ENCODE measurements at places on chromosomes 13 and 19.

GRCh38 chr13:46094478-46094877 lies 10.4 kb downstream of the CPB2 start:
- no peak for DNase-seq

- peak; percentile 75 for DNase-seq
Observed at GRCh38 chr19:32691952-32692726, 518 bp downstream of the NUDT19 start.

DNA sequence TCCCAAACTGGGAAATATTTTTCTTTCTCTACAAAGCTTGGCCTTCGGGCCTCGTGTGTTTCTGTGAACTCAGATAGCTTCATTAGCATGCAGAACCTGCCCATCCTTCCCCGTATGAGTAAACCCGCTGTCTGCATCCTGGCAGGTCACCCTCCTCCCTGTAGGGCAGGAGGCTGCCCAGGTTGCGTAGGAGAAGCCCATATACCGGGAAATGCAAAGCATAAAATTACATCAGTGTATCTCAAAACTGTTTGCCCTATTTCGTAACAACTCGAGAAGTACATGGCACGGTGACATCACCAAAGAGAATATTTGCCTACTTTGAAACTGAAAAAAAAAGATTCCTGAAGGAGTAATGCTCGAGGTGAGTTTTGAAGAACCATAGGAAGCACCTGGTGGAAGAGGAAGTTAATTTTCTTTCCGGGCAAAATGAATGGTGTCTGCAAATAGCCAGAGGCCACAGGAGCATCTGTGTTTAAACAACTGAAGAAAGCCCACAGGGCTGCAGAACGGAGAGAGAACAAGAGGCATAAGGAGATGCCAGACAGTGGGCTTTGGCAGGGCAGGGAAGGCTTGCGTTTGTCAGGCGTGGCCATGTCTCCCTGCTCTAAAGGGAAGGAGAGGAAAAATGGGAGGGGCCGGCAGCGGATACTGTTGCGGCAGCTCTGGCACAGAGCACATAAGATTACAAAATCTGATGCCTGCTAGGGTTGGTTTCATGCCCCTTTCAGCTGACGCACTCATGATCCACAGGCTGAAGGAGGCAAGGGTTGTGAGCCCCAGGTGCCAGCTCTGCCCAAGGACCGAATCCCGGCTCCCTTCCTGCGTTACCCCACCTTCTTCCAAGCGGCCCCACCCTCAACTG lies 81.4 kb downstream of the IRS2 start:
- no peak for DNase-seq

- no peak for DNase-seq
Observed at GRCh38 chr13:77465603-77466195, 69.8 kb upstream of the SCEL start.

GRCh38 chr19:15223649-15224361 lies 8.4 kb downstream of the EPHX3 start:
- DNase-seq, result no peak

DNA sequence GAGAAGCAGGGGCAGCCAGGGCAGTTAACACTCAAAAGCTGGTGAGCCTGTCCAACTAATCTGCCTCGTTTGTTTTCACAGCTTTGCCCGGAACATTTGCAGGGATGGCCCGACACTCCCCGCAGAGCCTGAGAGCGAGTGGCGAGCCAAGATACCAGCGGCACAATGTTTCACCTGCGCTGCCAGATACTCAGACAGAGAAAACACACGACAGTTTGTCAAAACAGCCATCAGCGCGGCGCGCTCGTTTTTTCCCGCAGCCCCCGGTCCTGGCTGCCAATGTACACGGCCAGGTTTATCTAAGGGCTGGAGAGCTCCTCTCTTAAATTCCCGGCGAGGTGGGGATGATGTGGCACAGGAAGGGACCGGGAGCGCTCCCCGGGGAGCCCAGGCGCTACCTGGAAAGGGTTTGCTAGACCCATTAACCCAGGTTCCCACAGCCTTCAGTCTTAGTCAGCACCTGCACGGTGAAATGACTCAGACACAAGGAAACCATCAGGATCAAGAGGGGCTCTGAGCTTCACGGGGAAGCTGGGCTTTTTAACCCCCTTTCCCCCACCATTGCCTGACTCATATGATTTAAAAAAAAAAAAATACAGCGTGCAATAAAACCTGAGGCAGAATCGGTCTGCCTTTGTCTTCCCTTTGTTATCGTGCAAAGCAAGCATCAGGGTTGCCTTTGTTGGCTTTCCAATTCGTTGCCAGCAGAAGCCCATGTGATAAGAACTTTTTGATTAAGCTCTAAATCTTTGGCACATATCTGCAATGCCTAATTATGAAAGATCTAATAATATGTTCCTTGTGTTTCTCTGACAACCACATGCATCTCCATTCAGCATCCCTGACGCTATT lies 186.2 kb downstream of the EFNB2 start:
- DNase-seq, result peak; percentile 29

All from iPS-NIHi11 (cell line).